ENCODE measurements at places on chromosomes 7 and 10. TPM values are rescaled to one million over a fixed set of nuclear protein-coding genes. Genes with fewer than 3 reads are reported as not detected.

EBF3 gene
- 8.4 TPM for total RNA-seq

TFPI2 gene
- 16.0 TPM for total RNA-seq

DENND11 gene
- 6.9 TPM for total RNA-seq

NXPH1 gene
- not detected for total RNA-seq

C7orf57 gene
- under 0.01 TPM for total RNA-seq

IMMP2L gene
- 9.8 TPM for total RNA-seq

DIP2C gene
- 24.0 TPM for total RNA-seq

RGR gene
- not detected for total RNA-seq

CXCL12 gene
- total RNA-seq: 17.7 TPM

SPAG6 gene
- 2.1 TPM for total RNA-seq

GIMAP5 gene
- total RNA-seq: not detected

SCART1 gene
- 3.4 TPM for total RNA-seq

NODAL gene
- not detected for total RNA-seq

SFRP4 gene
- 59.5 TPM for total RNA-seq

FAM24B gene
- total RNA-seq: 4.1 TPM

MMRN2 gene
- 5.2 TPM for total RNA-seq

BHLHA15 gene
- 0.26 TPM for total RNA-seq

HTR5A gene
- not detected for total RNA-seq

CAMK2B gene
- 0.26 TPM for total RNA-seq

SFXN2 gene
- total RNA-seq: 2.7 TPM

INA gene
- total RNA-seq: 0.13 TPM

AQP1 gene
- total RNA-seq: 0.86 TPM

STEAP4 gene
- total RNA-seq: 270 TPM

ADCY1 gene
- 0.43 TPM for total RNA-seq

GALNT17 gene
- total RNA-seq: under 0.01 TPM

ZNF503 gene
- 24.2 TPM for total RNA-seq

COPS6 gene
- 72.5 TPM for total RNA-seq

GPR26 gene
- not detected for total RNA-seq

EFCAB10 gene
- 0.11 TPM for total RNA-seq

UTF1 gene
- not detected for total RNA-seq

C10orf53 gene
- total RNA-seq: not detected

LIPM gene
- not detected for total RNA-seq

PAX4 gene
- total RNA-seq: not detected

LIPF gene
- not detected for total RNA-seq

CPEB3 gene
- total RNA-seq: 2.9 TPM

TFEC gene
- total RNA-seq: 0.32 TPM

SPDYE2 gene
- total RNA-seq: not detected

SPDYE8 gene
- not detected for total RNA-seq

Data from articular chondrocyte of knee joint (primary cell).